ENCODE measurements at places on chromosomes 4 and X. TPM values are rescaled to one million over a fixed set of nuclear protein-coding genes. Genes with fewer than 3 reads are reported as not detected.

BMP3 gene
- total RNA-seq: 5.7 TPM

GRCh38 chr4:143858456-143858855 is 46.9 kb downstream of the GYPE start:
- no peak for DNase-seq

DGKK gene
- 0.41 TPM for total RNA-seq

CEP135 gene
- 20.0 TPM for total RNA-seq

DNA sequence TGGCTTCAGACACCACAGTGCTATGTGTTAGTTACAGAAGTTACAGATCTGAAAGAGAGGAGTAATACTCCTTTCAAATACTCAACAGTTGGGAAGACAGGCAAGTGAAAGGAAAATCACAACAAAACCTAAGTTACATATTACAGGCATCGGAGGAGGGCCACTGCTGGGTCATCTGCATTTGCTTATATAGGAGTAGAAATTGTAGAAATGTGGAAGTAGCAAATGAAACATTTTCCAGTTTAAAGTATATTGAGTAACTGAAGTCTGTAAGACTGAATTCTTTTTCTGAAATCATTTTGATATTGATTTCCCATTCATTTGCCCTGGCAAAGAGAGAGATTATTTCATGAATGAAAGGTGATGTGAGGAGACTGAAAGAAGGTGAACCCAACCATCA is 201.7 kb downstream of the SPRY1 start:
- DNase-seq: no peak

CXorf51B gene
- total RNA-seq: not detected

GRCh38 chr4:180581061-180581460 is 1662.1 kb upstream of the TENM3 start:
- no peak for DNase-seq

DNA sequence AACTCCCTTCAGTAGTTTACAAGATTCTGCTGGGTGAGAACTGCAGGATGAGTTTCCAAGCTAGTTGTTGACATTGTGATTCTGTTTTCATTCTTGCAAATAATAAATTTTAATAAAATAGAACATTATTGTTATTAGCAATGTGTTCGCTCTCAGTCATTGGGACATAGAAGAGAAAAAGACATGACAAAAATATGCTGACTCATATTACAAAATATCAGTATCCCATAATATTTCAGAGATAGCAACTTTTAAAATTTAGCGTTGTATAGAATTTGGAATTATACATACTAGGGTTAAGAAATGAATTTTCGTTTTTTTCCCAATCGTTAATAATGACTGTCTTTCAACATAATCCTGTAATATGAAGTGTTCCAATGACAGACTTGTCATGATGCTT is 45.4 kb downstream of the KIT start:
- DNase-seq: no peak

GRCh38 chrX:148024425-148025148 is 43.5 kb downstream of the FMR1NB start:
- DNase-seq: no peak

GRCh38 chr4:90028460-90028859 is 98.7 kb upstream of the CCSER1 start:
- DNase-seq: no peak

GRCh38 chr4:145720656-145721055 is 40.7 kb downstream of the C4orf51 start:
- no peak for DNase-seq

GRCh38 chr4:147157860-147158701 is 212.4 kb upstream of the TTC29 start:
- DNase-seq: peak; percentile 17

- no peak for DNase-seq
These were observed 38.1 kb downstream of the SEC31A start for GRCh38 chr4:82852751-82853285.

GRCh38 chr4:20422398-20422797 is 170.7 kb downstream of the SLIT2 start:
- no peak for DNase-seq

SHOX gene
- total RNA-seq: not detected

- DNase-seq: no peak
These were observed 21.7 kb downstream of the LETM1 start for GRCh38 chr4:1834047-1834775.

GRCh38 chrX:37541991-37542390 is 29.5 kb upstream of the LANCL3 start:
- no peak for DNase-seq

DNA sequence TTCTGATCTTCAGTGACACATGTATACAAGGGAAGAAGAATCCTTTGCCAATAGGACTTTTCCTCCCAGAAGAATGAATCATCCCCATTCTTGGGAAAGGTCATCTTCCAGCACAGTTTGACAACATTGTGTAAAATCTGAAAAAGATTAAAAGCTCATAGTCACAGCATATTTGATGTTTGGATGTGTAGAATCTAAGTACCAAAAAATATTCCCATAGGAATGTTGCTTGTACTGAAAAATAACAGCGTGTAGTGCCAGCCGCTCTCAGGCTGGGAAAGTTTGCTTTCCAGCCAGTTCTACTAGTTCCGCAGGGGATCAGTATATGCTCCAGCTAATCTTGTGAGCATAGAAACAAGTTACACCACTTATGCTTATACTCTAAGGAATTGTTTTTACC is 74.7 kb upstream of the IL13RA1 start:
- DNase-seq: no peak

- no peak for DNase-seq
These were observed 94.5 kb upstream of the IQCM start for GRCh38 chr4:149910177-149910576.

PNPLA4 gene
- 5.7 TPM for total RNA-seq

- DNase-seq: no peak
These were observed 74.8 kb upstream of the BCOR start for GRCh38 chrX:40172401-40173142.

- DNase-seq: no peak
These were observed 168.8 kb downstream of the PCDH18 start for GRCh38 chr4:137363496-137363895.

LSM6 gene
- total RNA-seq: 39.1 TPM

DNA sequence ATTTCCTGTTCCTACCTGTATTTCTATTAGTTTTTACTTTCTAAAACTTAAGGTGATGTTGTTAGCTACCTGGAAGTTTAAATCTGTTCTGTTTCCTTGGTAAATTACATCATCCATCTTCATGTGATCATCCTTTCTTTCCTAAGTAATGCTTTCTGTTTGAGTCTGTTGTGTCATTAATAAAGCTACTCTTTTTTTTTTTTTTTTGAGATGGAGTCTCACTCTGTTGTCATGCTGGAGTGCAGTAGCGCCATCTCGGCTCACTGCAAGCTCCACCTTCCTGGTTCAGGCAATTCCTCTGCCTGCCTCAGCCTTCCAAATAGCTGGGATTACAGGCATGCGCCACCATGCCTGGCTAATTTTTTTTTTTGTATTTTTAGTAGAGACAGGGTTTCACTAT is 73.3 kb downstream of the FIP1L1 start:
- DNase-seq: no peak

DNA sequence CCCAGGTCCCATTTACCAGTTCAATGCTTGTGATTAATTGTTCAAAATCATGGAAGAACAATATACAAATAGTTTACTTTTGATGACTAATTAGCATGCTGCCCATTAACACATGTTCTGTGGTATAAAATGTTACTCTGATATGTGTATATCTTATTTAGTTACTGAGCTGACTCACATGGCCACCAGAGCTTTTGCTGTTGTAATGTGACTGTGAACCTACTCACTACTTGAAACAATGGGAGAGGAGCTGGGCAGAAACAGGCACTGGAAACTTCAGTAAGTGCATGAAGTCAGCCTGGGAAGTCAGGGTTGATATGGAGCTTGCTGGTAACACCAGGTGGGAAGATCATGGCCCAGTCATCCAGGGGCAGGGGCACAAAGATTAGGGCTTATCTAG is 72.7 kb upstream of the MAD2L1 start:
- DNase-seq: no peak

DNA sequence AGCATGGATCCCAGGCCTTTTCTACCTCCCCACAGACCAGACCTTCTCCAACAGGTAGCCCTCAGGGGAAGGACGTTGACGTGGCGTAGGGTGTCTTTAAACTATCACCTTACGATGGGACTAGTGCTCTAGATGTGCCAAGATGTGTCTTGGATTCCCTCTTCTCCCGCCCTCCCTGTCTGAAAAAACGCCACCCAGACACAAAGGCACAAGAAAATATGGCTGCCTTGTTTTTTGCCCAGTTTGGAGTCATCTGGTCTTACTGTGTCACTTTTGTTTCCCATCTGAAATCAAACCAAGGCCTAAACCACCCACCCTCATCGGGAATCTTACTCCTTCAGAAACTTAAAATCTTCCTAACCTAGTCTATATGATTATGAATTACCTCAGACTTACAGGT is 235.4 kb downstream of the OR13H1 start:
- DNase-seq: no peak

DNA sequence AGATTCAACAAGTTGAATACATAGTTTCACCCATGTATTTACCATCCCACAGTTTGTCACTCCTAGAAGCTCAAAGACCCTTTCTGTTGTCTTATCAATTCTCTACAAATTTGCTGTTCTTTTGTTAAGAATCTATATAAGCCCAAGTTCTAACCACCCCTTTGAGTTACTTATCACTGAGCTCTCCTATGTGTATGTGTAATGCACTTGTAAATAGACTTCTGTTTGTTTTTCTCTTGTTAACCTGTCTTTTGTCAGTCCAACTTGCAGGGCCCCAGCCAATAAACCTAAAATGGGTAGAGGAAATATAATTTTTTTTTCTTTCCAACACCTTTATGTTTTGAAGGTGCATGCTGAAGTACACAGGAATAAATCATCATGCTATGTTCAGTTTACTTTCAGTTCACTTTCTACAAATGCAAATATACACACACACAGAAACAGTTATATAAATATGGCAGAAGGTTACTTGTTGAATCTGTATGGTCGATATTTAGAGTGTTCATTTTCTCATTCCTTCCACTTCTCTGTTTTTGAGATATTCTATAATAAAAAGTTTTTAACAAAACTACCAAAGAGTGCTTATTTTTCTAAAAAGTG is 22.3 kb upstream of the CLOCK start:
- DNase-seq: no peak

KCNE5 gene
- total RNA-seq: 1.2 TPM

OTUD6A gene
- total RNA-seq: not detected

DNA sequence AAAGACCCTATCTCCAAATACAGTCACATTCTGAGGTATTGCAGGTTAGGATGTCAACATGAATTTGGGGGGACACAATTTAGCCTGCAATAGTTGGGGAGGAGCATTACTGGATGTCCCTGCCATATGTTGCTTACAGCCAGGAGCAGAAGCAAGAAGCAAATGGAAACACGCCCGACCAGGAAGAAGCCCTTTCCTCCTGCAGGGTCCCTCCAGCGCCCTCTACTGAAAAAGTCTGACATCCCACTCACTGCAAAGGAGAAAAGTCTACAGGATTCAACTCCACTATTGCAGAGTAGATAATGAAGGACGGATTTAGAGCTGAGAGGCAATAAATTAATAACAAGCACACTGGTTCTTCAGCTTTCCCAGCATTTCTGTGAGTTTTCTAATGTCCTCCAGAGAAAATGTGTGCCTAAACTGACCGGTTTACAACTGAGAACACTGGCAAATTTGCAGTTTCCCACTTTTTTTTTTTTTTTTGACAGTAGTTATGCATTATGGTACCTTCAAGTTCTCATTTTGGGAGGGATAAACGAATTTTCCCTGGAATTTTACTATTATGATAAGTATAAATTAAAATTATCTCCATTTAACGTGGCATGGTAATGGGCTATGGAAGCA is 31.7 kb downstream of the COQ2 start:
- peak; percentile 16 for DNase-seq

- no peak for DNase-seq
These were observed 19.3 kb upstream of the RPL34 start for GRCh38 chr4:108601106-108601505.

- DNase-seq: no peak
These were observed 32.1 kb downstream of the CDX4 start for GRCh38 chrX:73478961-73479360.

RAB39B gene
- 30.6 TPM for total RNA-seq

GLUD2 gene
- total RNA-seq: 1.2 TPM

- DNase-seq: no peak
These were observed 13.3 kb upstream of the FAM47E start for GRCh38 chr4:76238236-76238635.

DNA sequence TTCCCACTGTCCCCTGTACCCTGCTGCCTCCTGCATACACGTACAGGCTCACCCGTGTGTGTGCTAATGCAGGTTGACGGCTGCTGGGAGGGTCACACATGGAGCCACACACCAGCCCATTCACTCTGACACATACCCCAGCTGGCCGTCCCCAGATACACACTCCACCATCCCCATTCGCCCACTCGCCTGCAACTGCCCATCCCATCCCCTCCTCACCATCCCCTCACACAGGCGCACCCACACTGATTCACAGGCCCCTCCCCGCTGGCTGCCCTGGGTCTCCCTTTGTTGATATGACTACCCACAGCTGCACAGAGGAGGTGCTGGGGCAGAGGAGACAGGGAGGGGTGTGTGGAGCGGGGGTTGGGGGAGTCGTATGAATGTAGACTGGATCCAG is 25.7 kb downstream of the PJA1 start:
- DNase-seq: no peak

TLR7 gene
- 0.82 TPM for total RNA-seq

GRCh38 chr4:138235419-138235952 is 6.7 kb downstream of the SLC7A11 start:
- no peak for DNase-seq

BMPR1B gene
- 8.2 TPM for total RNA-seq

- DNase-seq: no peak
These were observed 46.0 kb downstream of the GEMIN8 start for GRCh38 chrX:13983734-13984133.

- no peak for DNase-seq
These were observed 178.2 kb upstream of the ARHGEF9 start for GRCh38 chrX:63963095-63963784.

- no peak for DNase-seq
These were observed 137.7 kb upstream of the ZIC3 start for GRCh38 chrX:137428221-137428661.
